ENCODE measurements at places on chromosomes 12 and 14.

GRCh38 chr14:54936816-54937215, 34.2 kb upstream of the GCH1 start:
- DNase-seq: no peak

GRCh38 chr14:21093769-21094681, 4.4 kb downstream of the ZNF219 start:
- no peak for DNase-seq

DNA sequence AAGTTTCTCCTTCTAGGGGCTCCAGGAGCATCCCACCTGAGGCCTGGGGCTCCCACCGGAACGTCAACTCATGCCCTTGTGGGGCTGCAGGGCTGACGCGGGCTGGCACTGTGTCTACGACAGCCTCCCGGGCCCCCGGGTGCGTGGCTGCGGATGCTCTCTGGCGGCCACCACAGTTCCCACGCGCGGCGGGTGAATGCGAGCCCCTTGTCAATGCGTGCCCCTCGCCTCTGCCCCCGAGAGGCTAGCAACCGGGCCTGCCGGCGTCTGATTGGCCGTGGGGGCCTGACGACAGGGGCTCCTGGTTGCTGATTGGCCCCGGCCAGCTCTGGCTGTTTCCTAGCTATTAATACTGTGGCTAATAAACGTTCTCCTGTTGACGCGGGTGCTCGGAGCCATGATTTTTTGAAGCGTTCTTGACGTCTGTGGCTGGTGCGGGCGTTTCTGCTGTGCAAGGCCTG, 1.8 kb upstream of the MEG3 start:
- no peak for DNase-seq

GRCh38 chr12:66667906-66668305, 11.0 kb downstream of the GRIP1 start:
- no peak for DNase-seq

GRCh38 chr12:100566887-100567637, 6.4 kb upstream of the GAS2L3 start:
- no peak for DNase-seq

- no peak for DNase-seq
These were observed 163.0 kb upstream of the FRMD6 start for GRCh38 chr14:51488569-51489220.

DNA sequence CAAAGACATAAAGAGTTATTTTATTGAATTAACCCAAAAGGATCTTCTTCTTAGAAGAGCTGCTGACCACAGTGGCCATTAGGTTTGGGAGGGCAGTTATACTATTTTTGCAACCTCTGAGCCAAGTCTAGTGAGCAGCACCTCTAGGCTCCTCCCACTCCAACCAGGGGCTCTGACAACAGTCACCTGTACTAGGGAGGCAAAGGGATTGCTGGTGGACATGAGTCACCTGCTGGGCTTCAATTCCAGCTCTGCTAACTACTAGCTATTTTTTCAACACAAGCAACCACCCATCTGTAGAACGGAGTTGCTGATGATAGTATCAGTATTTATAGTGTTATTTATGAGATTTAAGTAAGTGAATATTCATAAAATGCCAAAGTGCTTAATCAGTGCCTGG, 166.0 kb downstream of the KLHL28 start:
- no peak for DNase-seq

GRCh38 chr12:96861656-96862055, 45.4 kb upstream of the NEDD1 start:
- DNase-seq: peak; percentile 25

DNA sequence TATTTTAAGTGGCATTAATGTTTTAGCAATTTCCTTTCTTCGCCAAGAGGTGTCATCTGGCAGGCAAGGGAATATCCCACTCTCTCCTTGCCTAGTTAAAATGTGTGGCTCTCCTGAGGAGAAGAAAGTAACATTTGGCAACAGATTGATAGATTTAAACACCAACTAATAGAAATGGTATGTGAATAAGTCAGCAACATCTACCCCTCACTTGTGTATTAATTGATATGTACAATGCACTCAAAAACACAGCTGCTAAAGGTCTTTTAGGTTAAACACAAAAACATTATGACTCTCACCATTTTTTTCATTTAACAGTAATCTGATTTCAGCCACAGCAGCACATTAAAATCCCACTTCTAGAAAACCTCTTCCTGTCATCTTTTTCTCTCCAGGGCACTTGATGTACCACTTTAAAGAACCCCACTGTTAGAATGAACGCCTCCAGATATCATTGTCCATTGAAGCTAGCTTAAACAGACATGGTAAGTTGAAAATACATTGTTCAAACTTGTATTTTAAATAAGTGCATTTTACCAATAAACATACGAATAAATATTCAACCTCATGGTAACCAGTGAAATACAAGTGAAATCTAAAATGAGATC, 151.7 kb downstream of the RPAP3 start:
- no peak for DNase-seq

- peak; percentile 94 for DNase-seq
These were observed 484.4 kb downstream of the ATP23 start for GRCh38 chr12:58425481-58426392.

- DNase-seq: no peak
These were observed 14.4 kb downstream of the ERP27 start for GRCh38 chr12:14923944-14924343.

DNA sequence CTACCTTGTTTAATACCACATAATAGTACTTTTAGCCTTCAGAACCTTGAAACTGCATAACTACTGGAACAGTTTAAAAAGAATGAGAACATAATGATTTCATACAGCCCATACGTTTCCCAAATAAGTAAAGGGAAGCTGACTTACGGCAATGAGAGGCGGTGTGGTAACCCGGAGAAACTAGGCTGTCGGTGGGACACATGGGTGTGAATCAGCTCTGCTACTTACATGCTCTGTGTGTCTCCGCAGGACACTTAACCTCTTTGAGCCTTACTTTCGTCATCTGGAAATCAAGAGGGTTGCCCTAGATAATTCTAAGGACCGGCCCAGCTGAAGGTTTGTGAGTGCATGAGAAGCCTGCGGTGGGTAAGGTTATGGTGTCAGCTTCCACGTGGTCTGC, 49.3 kb upstream of the PLEKHG3 start:
- DNase-seq: no peak

DNA sequence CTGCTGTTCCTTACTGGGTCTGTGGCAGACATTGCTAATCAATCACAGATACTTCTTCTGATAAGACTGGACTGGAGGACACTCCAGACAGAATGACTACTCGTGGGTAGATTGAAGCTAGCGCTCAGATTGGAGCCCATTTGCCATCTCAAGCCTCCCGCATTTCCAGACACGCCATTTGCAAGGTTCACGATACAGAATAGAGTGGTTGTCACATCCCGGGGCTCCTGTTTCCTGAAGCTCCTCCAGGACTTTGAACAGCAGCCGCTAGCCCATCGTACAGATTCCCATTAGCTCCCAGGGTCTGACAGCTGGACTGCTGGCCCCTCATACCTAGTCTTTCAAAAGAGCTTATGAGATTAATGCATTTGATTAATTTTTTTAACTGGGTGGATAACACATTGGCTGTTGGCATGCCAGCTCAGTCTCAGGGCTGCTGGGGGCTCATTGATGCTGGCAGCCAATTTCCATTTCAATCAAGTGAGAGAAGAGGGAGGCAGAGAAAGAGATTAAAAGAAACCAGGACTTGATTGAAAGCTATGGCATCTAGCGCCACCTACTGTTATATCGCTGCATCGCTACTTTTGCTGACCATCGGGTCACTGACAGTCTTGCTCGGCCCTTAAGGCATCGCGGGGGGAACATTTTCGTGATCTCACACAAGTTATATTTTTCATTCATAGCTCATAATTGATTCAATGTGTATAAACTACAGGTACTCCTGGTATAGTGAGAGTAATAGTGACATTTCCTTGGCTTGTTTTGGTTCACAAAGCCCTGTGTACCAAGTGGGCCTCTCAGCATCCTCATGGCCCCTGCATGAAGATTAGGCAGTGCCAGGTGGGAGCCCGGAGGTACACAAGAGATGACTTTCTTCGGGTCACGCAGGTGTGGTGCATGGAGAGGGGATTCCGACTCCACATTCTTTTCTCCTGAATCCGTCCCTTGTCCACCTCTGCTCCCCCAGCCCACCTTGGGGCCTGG, 78.6 kb downstream of the CCDC60 start:
- peak; percentile 45 for DNase-seq

DNA sequence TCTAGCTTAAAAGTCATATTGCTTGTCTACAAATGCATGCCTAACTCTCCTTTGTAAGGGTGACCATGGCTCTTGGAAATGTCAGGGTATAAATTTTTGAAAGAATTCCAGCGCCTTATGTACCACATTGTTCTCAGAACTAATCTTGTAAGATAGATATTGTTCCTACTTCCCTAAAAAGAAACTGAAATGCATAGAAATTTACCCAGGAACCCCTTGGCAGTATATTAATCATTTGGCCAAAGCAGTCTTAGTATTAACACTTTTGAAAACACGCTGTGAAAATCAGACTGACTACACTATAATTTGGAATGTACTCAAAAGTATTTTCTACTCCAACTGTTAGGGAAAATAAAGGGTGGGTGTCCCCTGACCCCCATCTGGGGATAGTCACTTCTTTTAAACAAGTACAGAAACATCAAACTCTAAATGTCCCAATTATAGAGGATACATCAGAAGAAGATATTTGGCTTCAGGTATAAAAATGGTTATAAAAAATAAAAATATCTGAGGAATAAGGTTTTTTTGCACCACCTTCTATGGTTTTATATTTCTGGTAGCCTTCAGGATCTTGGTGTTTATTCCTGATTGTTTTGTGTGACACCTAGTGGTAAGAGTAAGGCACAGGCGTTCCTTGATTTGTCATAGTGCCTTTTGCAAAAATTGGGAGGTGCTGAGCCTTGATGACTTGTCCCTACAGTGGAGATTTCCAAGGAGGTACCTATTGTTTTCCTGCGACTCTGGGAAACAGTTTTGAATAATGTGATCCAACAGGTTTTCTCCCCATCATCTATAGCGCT, 2.2 kb upstream of the NFKBIA start:
- peak; percentile 49 for DNase-seq

GRCh38 chr12:98653866-98654493, 8.9 kb downstream of the APAF1 start:
- DNase-seq: peak; percentile 31

- DNase-seq: no peak
These were observed 123.1 kb downstream of the NPAS3 start for GRCh38 chr14:33061667-33062325.

DNA sequence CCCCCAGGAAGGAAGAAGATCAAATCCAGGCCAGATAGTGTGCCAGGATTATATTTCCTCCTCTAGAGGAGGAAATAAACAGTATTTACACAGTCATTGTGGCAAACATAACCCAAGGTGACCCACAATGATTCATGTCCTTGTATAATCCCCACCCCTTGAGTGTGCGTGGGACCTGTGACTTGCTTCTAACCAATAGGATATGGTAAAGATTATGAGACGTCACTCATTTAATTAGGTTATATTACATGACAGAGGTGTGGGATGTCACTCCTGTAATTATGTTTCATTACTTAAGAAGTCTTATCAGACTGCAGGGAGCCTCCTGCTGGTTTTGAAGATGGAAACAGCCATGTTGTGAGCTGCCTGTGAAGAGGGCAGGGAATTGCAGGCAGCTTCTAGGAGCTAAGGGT, 12.2 kb upstream of the CATSPERB start:
- DNase-seq: no peak

- DNase-seq: no peak
These were observed 44.3 kb downstream of the CYP46A1 start for GRCh38 chr14:99728231-99728920.

DNA sequence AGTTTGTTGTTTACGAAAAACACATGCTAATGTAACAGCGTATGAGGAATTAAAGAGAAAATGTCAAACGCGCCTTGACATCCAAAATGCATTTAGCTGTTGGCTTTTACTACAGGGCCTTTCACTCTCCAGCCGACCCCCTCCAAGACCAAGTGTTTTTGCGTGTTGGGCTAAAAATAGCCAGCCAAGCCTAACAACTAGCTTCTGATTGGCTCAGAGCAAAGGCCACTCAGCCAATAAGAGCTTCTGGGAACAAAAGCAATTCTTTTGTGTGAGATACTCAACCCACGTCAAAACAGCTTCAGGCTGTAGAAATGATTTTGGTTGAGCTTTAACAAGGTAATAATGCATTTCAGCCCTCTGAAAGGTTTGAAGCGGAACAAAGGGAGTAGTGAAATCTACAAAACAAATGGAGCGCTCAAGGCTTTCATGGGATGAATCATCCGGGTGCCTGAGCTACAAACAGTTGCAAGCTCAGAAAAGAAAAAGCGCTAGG, 198.7 kb upstream of the DCN start:
- DNase-seq: peak; percentile 61

DNA sequence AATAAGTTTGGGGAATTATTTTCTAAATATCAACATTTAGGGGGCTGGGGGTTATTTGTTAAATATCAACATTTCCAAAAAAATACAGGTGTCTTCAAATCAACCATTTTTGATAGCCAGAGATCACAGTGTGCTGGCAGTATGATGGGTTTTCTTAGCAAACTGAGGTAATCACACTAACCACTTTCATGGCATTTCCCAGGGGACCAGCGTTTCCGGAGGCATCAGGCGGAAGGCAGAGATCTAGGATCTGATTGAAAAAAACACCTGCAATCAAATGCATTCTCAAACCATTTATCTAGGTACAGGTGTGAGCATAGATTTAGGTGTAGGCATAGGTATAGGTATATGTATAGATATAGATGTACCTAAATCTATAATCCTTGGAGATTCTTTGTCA, 34.6 kb downstream of the GLRX5 start:
- DNase-seq: no peak

GRCh38 chr12:98909746-98910145, 264.7 kb downstream of the APAF1 start:
- no peak for DNase-seq

DNA sequence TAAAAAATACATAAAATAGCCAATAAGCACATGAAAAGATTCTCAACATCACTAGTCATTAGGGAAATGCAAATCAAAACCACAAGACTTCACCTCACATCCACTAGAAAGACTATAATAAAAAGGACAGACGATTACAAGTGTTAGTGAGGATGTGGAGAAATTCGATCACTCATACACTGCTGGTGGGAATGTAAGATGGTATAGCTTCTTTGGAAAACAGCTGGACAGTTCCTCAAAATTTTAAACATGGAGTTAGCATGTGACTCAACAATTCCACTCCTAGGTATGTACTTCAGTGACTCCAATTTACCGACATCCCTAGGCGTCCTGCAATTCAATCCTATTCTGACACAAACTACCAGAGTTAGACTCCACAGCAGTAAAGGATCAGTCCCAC, 13.7 kb downstream of the TRIM9 start:
- no peak for DNase-seq

DNA sequence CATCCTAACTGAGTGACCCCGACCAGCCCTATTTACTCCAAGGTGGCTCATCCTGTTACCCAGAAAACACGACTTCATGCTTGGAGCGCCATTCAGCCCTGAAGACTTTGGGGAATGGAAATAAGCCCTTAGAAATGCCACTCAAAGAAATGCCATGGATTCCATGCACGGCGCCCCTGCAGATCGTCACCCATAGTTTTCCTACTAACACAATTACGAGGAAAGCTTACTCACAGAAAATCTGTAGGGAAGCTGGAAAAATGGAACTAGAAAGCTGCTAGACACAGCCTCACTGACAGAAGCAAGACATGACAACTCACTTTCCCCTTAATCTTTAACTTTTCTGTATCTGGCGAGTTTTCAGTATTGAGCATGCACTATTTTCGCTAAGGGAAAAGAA, 19.5 kb downstream of the NUAK1 start:
- no peak for DNase-seq
